ENCODE measurements at places on chromosomes 5 and 9. TPM values are rescaled to one million over a fixed set of nuclear protein-coding genes. Genes with fewer than 3 reads are reported as not detected.

DNA sequence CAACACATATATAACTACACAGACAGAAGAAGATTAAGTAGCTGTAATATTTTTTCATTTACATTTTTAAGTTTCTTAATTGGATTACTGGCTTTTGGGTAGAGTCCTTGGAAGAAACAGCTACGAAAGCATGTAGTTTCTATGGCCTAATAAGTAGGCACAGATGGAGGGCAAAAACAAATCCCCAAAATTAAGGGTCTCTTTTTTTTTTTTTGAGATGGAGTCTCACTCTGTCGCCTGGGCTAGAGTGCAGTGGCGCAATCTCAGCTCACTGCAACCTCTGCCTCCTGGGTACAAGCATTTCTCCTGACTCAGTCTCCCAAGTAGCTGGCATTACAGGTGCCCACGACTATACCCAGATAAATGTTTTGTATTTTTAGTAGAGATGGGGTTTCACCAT lies 27.1 kb upstream of the MTMR12 start:
- no peak for DNase-seq

Gene NR5A1
- not detected for total RNA-seq

DNA sequence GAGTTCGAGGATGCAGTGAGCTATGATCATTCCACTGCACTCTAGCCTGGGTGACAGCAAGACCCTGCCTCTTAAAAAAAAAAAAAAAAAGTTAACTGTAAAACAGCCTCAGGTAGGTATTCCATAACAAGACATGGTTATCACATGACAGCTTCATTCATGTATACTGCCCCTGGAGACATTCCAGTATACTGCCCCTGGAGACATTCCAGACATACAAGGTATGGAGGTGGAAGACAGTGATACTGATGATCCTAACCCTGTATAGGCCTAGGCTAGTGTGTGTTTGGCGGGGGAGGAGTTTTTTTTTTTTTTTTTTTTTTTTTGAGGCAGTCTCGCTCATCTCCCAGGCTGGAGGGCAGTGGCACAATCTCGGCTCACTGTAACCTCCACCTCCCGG lies 105.5 kb downstream of the RICTOR start:
- no peak for DNase-seq

- no peak for DNase-seq
Measured at GRCh38 chr9:84697509-84698114, 28.1 kb downstream of the NTRK2 start.

DNA sequence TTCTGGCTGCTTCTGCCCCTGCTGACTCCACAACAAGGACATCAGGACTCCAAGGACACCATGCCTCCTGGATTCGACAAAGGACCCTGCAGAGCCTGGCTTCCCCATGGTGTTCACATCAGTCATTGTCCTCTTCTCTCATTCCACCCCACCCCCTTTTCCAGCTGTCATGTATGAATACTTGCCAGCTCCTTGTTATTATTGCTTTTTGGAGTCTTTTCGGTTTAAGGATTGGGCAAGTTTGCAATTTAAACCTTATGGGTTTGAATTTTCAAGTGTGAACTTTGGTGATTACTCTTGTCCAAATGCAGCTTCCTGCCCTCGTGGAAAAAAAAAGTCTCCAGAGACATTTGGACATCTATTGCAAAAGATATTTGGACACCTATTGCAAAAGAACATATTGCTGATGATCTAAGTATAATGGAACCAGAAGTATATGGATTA lies 14.2 kb upstream of the LVRN start:
- DNase-seq, result no peak

- no peak for DNase-seq
Measured at GRCh38 chr9:110307191-110307590, 30.5 kb downstream of the TXNDC8 start.

Gene MEGF10
- total RNA-seq, result 33.0 TPM

Gene KLF4
- 2.0 TPM for total RNA-seq

Gene THBS4
- 2.0 TPM for total RNA-seq

- DNase-seq, result no peak
Measured at GRCh38 chr9:279674-280073, 65.0 kb downstream of the DOCK8 start.

Gene CCDC171
- total RNA-seq, result 28.9 TPM

Gene FOXD4L4
- 0.41 TPM for total RNA-seq

- DNase-seq, result no peak
Measured at GRCh38 chr5:72130351-72130761, 23.1 kb downstream of the MAP1B start.

DNA sequence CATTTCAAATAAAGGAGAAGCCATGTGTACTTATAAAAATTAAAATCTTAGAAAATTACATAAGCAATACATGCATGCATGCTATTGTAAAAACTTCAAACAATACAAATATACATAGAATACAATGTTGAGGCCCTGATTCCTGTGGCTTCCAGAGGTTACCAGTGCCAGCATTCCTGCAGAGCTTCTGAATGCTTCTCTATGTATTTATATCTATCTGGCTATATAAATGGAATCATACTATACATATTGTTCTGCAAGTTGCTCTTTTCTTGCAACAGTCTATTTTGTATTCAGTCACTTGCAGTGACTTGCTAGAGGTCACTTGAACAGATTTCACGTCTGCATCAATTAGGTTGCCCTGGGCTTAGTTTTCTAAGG lies 3.2 kb upstream of the IL12B start:
- DNase-seq, result no peak

DNA sequence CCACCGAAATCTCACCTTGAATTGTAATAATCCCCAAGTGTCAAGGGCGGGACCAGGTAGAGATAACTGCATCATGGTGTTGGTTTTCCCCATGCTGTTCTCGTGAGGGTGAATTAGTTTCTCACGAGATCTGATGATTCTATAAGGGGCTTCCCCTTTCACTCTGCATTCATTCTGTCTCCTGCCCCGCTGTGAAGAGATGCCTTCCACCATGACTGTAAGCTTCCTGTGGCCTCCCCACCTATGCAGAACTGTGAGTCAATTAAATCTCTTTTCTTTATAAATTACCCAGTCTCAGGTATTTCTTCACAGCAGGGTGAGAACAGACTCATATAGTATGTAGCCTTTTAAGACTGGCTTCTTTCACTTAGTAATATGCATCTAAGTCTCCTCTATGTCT lies 128.1 kb upstream of the NR5A1 start:
- DNase-seq, result no peak

DNA sequence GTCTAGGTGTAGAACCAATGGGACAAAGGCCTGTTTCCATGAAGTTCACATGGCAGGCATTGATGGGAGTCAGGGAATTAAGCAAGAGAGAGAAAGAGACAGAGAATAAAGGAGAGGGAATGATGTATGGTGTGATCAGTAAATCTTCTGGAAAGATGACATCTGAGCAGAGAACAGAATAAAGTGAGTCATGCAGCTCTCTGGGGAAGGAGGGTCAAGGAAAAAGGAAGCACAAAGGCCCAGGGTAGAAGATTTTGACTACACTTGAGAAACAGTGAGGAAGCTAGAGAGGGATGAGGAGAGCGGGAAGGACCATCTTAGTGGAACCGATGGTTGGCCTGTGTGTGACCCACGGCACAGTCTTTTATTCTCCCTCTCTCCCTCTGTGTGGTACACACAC lies 425.9 kb downstream of the SPOCK1 start:
- DNase-seq, result no peak

DNA sequence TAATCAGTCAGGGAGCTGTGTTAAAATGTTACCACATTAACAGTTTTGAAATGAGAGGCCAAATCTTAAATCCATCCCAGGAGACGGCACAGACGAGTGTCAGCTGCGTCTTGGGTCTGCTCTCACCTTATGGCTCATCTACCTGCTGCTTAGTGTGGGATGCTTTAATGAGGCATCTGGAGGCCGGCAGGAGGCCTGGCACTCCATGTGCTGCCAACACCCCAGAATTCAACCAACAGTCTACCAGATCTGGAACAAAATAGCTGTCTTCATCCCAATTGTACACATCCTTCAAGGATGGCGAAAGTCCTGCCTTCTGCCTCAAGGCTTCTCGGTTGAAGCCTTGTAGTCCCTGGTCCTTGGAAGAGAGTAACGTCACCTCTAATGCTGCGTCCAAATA lies 12.0 kb downstream of the PRKACG start:
- DNase-seq, result no peak

Gene LPAR1
- total RNA-seq, result 24.5 TPM

DNA sequence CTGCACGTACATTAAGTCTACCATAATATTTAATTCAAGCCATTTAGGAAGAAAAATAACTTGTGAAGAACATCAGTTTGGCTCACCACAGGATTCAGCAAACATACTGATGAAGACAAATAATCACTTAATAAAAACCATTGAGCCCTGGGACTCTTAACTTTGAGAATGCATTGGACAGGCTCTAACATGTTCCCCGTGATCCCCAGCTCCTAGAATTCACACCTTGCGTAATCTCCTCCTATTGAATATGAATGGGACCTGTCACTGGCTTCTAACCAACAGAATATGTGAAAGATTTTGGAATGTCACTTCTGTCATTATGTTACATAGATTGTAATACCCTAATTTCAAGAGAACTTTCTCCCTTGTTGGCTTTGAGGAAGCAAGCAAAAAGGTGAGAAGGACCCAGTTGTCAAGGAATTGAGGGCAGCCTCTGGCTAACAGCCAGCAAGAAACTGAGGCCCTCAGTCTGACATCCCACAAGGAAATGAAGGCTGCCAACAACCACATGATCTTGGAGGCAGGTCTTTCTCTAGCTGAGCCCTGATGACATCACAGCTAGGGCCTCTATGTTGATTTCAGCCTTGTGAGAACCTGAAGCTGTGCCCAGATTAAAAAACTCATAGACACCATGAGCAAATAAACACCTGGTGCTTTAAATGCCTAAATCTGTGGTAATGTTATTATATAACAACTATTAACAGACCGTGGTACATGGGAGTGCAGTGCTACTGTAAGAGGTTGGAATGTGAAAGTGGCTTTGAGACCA lies 433.2 kb downstream of the SEMA5A start:
- no peak for DNase-seq

GRCh38 chr5:113336975-113337374 lies 97.8 kb downstream of the TSSK1B start:
- DNase-seq, result no peak

Gene SLC45A2
- 0.41 TPM for total RNA-seq

DNA sequence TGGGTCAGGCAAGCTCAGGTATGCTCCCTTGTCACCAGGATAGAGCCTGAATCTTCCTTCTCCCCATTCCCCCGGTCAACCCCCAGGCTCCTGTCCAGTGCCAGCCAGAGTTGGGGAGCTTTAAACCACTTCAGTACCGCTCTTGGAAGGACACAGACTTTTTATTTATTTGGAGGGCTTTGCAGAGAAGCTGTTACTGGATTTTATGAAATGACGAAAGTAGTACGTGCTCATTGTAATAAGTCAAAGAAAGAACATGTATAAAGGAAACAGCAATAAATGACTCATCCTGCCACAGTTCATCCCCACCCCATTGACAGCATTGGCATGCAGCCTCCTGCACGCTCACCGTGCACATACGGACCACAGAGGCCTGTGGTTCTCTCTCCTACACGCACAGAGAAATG lies 230.3 kb downstream of the AUH start:
- no peak for DNase-seq

Gene DDX31
- 7.3 TPM for total RNA-seq

- DNase-seq, result no peak
Measured at GRCh38 chr9:110997847-110998246, 40.4 kb downstream of the LPAR1 start.

Gene SVEP1
- total RNA-seq, result 8.6 TPM

DNA sequence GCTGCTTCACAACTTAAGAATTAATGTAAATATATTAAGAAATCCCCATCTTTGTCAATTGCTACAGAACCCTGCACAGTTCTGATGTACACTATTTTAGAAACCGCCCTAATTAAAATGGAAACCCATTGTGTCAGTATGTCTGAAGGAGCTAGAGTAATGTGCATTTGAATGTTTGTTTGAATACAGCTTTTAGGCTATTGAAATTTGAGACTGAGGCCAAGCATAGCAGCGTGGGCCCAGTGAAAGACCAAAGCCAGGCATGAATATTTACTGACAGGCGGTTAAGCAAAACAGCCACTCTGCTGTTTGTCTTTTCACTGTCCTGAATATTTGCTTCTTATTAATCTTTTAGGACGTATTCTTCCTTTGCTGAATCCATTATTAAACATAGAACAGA lies 252.3 kb downstream of the IZUMO3 start:
- DNase-seq, result no peak

GRCh38 chr9:34574571-34574970 lies 15.0 kb downstream of the CNTFR start:
- no peak for DNase-seq

GRCh38 chr5:167982-168660 lies 23.2 kb upstream of the LRRC14B start:
- DNase-seq, result no peak

GRCh38 chr9:125651576-125652232 lies 55.3 kb downstream of the MAPKAP1 start:
- DNase-seq, result no peak

- DNase-seq, result no peak
Measured at GRCh38 chr5:131637694-131638093, 2.7 kb upstream of the RAPGEF6 start.

DNA sequence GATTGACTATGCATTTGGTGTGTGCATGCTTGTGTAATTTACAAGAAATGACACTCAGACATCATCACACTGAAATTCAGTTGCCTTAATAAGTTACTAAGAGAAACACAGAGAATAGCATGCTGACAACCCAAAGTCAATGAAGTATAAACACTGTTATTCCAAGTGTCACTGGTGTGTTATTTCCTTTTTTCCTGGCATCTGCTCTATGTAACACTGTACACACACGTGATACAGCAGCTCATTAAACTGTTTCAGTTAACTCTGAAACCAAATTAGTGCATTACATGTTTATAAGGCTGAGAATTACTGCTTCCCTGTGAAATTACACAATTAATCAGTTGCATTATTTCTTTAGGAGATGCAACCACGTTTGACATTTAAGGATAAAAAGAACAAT lies 252.7 kb downstream of the EFNA5 start:
- DNase-seq, result no peak

Gene OGN
- 17.5 TPM for total RNA-seq

DNA sequence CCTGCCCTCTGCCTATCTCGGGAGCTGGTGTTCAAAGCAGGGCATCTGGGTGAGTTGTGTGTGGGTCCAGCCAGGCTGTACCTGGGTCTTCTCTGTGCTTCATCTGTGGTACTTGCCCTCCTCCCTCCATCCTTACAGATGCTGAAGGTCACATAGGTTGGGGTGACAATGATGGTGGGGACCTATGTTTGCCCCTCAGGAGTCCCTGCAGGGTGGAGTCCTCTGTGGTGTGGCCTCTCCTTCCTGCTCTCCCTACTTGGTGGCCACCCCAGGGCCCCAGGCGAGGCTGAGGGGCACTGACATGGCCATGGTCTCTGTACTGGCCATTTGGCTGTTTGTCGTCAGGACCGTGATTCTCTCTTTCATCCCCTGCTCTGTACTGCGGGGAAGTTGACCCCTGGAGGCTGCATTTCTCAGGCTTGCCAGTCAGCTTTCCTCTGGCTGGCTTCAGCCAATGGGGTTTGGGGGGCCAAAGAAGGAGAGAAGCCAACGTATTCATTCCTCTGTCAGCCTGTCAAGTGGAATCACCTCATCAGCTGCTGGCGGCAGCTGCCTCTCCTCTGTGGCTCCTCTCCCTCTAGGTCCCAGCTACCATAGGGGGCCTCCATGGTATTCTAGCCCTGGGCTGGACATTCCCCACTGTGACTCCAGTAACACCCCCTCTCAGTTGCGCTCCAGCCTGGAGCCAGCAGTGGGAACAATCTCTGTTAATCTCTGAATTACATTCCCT lies 4.6 kb downstream of the DCANP1 start:
- no peak for DNase-seq

- no peak for DNase-seq
Measured at GRCh38 chr9:19290103-19290502, 59.6 kb downstream of the DENND4C start.

GRCh38 chr5:40442346-40442745 lies 237.4 kb upstream of the PTGER4 start:
- DNase-seq, result no peak

Measured in frontal cortex (tissue), 4 donors.